Stimulated activated CD4-positive, alpha-beta T cell treated with anti-CD3 and anti-CD28 coated beads, Interleukin-1b, Interleukin-23, amount 100 ng/mL, for 24 hours (primary cell): ENCODE measurements at places on chromosomes 16 and 17.
A peak's percentile ranks its signal among the peaks of the same experiment; 100 is the strongest.

DNA sequence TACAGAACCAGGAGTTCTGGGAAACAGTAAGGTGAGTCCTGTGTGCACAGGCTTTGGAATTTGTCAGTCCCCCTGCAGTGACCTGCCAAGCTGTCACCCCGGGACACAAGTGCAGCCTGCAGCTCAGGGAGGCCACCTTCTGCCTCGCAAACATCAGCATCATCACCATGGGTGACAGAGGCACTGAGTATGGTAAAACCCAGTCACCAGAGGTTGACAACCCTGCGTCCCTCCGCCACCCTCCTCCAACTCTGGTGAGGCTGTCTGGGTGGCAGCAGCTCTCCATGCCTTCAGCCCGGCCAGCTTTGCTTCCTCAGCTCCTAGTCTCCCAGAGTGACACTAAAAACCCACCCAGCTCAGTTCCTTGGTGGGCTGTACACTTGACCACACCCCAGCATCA lies 221.0 kb downstream of the CPPED1 start:
- DNase-seq: no peak

- DNase-seq: no peak
Measured at GRCh38 chr17:58228679-58229078, 9.6 kb upstream of the MKS1 start.

- no peak for DNase-seq
Measured at GRCh38 chr17:31064707-31065106, 30.1 kb upstream of the NF1 start.

- no peak for DNase-seq
Measured at GRCh38 chr17:65565559-65565958, 4.1 kb upstream of the AXIN2 start.

GRCh38 chr17:47811709-47812108 lies 9.9 kb downstream of the OSBPL7 start:
- no peak for DNase-seq

- DNase-seq: no peak
Measured at GRCh38 chr17:4504188-4504587, 5.5 kb downstream of the SPNS2 start.

- DNase-seq: no peak
Measured at GRCh38 chr17:77280304-77281121, 139.7 kb downstream of the SEC14L1 start.

DNA sequence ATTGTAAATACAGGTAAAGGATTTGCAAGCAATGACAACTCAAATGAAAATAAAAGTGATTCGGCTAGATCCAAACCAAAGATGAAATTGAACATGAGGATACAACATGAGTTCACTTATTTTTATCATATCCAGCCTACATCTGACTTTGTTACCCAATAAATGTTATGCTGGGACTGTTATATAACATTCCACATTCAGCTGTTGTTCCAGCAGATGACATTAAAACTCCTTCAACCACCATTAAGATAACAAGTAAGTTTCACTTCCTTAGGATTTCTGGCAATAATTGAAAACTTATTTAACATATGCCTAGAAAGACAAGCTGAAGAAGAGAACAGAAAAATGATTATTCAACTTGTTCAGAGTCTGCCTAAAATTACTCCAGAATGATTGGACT lies 729.4 kb downstream of the CDH11 start:
- no peak for DNase-seq

- DNase-seq: no peak
Measured at GRCh38 chr17:65092262-65092661, 35.7 kb upstream of the GNA13 start.

GRCh38 chr17:68600931-68601564 lies at the start of gene FAM20A:
Gene FAM20A (minus strand): TSS chr17:68601367. CDS start chr17:68600666, 701 bp downstream.
- no peak for DNase-seq

GRCh38 chr17:68514831-68515635 lies 2.8 kb downstream of the PRKAR1A start:
- no peak for DNase-seq

- DNase-seq: no peak
Measured at GRCh38 chr17:1934901-1935300, 90.2 kb downstream of the RTN4RL1 start.

- no peak for DNase-seq
Measured at GRCh38 chr17:67044940-67045339, 586 bp downstream of the CACNG1 start.

GRCh38 chr16:11429823-11430222 lies 84.6 kb downstream of the RMI2 start:
- DNase-seq: no peak

- no peak for DNase-seq
Measured at GRCh38 chr16:8864480-8865110, 4.2 kb downstream of the CARHSP1 start.

DNA sequence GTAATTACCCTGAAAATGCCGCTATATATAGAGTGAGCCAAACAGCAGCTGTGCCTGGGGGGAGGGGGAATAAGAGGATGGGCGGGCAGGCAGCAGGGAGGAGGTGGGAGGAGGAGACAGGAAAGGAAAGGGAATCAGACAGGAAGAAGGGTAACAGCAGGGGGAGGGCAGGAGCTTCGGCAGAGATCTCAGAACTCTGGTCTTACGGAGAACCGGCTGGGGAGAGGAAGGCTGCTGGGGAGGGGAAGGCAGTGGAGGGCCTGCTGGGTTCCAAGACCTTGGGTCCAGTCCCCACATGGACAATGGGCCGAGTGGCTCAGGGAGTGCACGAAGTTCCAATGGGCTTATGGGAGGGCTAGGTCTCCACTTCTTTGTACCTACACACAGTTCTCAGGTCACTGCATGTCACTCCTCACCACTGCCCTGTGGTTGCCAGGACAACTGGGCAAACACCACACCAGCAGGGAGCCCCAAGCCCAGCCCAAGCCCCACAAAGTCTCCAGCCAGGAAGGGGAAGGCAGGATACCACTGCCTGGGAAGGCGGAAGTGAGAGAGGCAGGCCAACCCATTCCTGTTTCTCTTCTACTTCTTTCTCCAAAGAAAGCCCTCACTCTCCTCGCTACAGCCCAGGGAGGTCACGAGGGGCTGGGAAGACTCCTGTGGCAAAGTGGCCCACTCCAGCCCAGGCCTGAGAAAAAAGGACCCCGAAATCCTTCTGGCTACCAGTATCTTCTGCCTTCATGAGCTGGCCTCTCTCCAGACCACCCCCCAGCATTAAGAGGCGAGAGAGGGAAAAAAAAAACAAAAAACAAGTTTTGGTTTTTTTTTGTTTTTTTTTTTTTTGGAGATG lies 25.3 kb downstream of the G6PC3 start:
- DNase-seq: no peak

- DNase-seq: no peak
Measured at GRCh38 chr17:45160447-45161287, 1.0 kb upstream of the HEXIM2 start.

DNA sequence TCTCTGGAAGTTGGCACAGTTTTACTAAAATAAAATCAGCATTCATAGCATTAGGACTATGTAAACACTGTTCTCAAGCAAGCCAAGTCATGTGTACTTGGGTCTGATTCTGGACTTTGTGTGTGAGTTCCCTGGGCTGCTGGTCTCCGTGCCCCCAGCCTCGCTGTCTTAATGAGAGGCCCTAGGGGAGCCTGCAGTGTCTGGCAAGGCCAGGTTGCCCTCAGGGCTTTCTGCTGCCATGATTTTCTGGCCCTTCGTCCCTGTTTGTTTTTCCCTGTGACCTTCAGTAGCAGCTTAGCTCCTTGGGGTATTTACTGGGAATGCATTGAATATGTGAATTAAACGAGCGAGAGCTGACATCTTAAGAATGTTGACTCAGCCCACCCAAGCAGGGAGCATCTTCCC lies 161.8 kb downstream of the RPTOR start:
- no peak for DNase-seq

GRCh38 chr16:70777973-70778406 lies 23.0 kb downstream of the VAC14 start:
- DNase-seq: no peak

DNA sequence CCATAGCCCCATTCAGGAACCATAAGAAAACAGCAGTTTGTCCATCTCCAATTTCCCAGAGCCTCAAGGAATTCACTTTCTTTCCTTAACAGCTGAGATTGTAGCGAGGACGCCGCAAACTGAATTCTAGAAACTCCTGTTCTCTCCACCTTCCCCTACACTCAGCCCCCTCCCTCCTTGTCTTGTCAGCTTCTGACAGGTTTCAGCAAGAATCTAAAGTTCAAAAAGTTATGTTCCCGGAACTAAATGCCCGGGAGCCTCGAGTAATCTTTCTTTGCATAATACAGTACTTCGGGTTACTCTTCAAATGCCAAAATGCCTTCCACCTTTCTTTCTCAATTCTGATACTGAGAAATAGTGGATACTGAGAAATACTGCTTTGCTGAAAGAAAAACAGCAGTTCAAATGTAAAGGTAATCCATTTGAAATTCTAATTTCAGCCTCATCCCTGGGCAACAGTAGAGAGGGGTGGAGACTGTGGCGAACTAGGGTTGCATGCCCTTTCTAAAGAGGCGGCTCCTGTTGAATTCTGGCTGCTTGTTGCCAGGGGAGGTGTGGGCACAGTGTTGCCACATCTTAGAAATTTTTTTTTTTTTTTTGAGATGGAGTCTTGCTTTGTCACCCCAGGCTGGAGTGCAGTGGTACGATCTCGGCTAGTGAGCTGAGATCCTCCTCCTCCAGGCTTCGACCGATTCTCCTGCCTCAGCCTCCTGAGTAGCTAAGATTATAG lies 63.5 kb upstream of the USP7 start:
- DNase-seq: no peak

- DNase-seq: no peak
Measured at GRCh38 chr16:17397499-17397891, 73.3 kb downstream of the XYLT1 start.

GRCh38 chr16:24077292-24077691 lies 178.8 kb upstream of the CACNG3 start:
- no peak for DNase-seq

- DNase-seq: no peak
Measured at GRCh38 chr16:19366391-19366790, 51.3 kb upstream of the TMC5 start.

- DNase-seq: no peak
Measured at GRCh38 chr16:4935241-4935855, 1.6 kb downstream of the PPL start.

GRCh38 chr17:64066716-64067115 lies 46.3 kb upstream of the ICAM2 start:
- DNase-seq: no peak

- DNase-seq: no peak
Measured at GRCh38 chr16:72042157-72042660, 12.1 kb upstream of the HP start.

DNA sequence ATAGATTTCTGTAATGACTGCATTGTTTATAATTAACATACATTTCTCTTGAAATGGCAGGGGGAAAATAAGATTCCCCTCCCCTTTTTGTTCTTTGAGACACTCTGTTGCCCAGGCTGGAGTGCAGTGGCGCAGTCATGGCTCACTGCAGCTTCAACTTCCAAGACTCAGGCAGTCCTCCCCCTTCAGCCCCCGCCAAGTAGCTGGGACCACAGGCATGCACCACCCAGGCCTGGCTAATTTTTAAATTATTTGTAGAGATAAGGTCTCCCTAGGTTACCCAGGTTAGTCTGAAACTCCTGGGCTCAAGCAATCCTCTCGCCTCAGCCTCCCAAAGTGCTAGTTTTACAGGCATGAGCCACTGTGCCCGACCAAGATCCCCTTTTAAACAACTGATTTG lies 67.7 kb downstream of the KATNIP start:
- DNase-seq: no peak

GRCh38 chr16:67845291-67846062 lies 1.3 kb upstream of the NUTF2 start:
- no peak for DNase-seq

- DNase-seq: no peak
Measured at GRCh38 chr17:75335315-75335714, 46.1 kb upstream of the SLC25A19 start.

DNA sequence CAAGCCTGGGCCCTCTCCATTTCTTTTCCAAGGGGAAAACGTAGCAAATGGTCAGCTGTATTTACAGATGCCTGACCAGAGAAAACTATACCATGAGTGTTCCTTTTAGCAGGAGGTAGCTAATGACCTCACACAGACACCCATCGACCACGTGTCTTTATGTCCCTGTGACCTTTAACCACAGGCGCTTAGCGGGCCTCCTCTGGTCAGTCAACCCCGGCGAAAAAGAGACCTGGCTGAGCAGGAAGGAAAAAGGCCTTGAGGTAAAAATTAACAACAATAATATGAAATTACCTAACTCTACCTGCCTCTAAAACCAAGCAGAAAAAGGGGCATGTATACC lies 9.1 kb downstream of the NUDT16L1 start:
- DNase-seq: no peak

GRCh38 chr16:76123966-76124365 lies 153.2 kb upstream of the CNTNAP4 start:
- no peak for DNase-seq

- no peak for DNase-seq
Measured at GRCh38 chr16:68126395-68126794, 41.2 kb downstream of the NFATC3 start.

- peak; percentile 29 for DNase-seq
Measured at GRCh38 chr17:55717898-55718735, 4.5 kb downstream of the TMEM100 start.

DNA sequence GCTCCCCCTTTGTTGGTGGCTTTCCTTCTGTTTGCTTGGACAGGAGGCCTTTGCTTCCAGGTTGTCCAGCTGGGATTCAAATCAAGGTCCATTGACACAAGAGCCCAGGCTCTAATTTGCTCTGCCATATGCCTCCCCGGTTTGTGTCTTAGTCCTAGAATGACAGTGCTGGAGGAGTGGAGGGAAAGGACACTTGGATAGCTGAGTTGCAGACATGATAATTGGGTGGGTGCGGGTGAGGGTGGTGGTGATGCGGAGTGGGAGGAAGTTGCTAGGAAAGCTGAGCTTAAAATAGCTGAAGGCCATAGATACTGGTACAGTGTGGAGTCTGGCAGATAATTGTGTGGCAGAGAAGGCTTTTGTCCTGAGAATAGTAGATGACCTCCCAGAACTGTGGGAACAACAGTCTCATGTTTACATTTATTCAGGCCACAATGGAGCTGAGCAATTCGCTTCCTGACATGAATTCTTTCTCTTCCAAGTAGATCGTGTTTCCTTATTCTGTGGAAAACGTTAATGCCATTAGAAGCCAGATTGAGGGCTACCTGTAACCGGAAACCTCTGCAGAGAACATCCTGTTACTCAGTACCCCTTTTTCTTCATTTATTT lies 23.8 kb downstream of the SEC14L1 start:
- DNase-seq: no peak

DNA sequence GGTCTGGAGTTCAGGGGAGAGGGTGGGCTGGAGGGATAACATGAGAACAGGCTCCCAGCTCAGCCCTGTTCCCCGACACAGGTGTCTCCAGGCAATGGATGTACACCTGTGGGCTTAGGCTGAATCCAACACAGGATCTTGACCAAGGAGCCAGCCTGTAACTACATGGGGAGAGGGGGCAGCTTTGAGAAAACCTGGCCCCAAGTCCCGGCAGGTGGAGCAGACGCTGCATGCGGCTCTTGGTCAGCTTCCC lies 73.3 kb upstream of the TOB1 start:
- DNase-seq: no peak

- no peak for DNase-seq
Measured at GRCh38 chr17:79203016-79203415, 128.4 kb downstream of the ENGASE start.
